ENCODE measurements at places on chromosomes 6 and 20.

DNA sequence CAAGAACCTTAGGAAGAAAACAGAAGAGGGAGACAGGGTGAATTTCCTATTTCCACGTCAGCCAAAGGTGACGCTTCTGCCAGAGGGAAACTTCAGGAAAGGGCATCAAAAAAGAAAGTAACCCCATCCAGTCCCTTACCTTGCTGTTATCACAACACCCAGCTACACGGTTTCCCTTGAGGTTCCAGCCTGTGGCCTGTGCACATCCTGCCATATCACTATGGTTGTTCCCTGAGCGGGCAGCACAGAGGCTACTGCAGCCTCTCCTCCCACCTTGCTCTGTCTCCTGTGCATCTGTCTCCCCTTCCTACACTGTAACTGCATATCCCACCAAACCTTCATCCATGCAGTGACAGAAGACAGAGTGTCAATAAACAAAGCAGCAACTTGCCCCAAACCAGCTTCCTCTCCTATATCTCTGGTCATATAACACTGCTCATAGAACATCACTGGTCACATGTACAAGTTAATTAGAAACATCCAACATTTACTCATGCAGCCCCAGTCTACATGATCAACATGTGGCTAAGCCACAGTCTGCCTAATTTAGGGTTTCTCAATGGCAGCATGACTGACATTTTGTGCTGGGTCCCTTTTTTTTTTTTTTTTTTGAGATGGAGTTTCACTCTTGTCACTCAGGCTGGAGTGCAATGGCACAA, 54.7 kb downstream of the GFOD1 start:
- no peak for DNase-seq

GRCh38 chr6:36616893-36617521, 22.8 kb downstream of the SRSF3 start:
- DNase-seq: no peak

DNA sequence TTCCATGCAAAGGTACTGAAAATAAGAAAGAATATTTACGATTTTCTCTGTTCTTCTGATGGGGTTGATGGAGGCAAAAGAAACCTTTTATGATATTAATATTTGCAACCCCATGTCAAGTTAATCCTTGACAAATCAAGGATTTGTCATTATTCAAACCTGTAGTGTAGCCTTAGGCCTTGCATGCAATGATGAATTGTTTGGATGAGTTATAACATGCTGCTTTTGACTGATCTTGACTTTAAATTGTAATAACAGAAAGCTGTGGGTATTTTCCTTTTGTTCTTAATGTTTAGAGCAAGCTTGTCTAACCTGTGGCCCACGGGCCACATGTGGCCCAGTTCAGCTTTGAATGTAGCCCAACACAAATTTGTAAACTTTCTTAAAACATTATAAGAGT, 13.0 kb upstream of the BAG2 start:
- no peak for DNase-seq

GRCh38 chr6:106199998-106200397, 113.9 kb downstream of the PRDM1 start:
- no peak for DNase-seq

GRCh38 chr6:74409447-74409846, 713.4 kb downstream of the CD109 start:
- DNase-seq: no peak

GRCh38 chr6:164102693-164103092, 688.2 kb downstream of the QKI start:
- no peak for DNase-seq

DNA sequence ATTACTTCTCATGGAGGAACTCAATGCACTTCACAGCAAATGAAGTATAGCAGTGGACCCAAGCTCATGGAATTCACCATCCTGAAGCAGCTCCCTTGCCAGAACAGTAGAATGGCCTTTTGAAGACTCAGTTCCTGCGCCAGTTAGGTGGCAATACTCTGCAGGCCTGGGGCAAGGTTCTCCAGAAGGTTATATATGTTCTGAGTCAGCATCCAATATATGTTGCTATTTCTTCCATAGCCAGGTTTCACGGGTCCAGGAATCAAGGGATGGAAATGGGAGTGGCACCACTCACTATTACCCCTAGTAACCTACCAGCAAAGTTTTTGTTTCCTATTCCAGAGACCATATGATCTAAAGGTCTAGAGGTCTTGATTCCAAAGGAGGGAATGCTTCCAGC, 56.4 kb upstream of the CNKSR3 start:
- DNase-seq: no peak

- no peak for DNase-seq
Measured at GRCh38 chr6:158793432-158793831, 25.7 kb downstream of the EZR start.

DNA sequence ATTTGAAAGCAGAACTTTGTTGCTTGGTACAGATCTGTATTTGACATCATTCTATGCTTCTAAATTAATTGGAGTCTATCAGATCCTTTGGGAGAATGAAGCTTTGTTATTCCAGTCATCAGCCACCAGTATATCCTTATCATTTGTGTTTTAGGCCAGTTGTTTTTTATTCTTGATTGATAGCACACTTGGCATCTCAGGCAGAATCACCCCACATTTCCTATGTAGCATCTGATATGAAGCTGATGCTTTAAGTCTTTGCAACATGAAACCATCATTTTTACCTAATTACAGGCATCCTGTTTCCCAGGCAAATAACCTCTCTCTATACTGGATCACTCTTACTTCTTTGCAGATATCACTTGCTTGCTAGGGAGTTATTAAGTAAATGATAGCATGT, 20.7 kb upstream of the RNGTT start:
- no peak for DNase-seq

- DNase-seq: no peak
Measured at GRCh38 chr6:71386215-71386614, 97.6 kb downstream of the OGFRL1 start.

- DNase-seq: no peak
Measured at GRCh38 chr6:157768304-157768703, 54.7 kb upstream of the SNX9 start.

DNA sequence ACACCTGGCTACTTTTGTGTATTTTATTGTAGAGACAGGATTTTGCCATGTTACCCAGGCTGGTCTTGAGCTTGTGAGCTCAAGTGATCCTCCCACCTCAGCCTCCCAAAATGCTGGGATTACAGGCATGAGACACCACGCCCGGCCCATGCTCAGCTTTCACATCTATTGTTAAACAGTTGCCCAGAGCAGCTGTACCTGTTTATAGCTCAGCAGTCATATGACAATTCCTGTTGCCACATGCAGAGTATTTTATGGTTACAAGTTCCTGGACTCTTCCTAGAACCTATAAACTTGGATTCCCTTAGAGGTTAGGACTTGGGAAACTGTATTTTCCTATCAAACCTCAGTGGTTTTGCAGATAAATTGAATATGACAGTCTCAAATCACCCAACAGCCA, 188.3 kb upstream of the KCNG1 start:
- DNase-seq: no peak

DNA sequence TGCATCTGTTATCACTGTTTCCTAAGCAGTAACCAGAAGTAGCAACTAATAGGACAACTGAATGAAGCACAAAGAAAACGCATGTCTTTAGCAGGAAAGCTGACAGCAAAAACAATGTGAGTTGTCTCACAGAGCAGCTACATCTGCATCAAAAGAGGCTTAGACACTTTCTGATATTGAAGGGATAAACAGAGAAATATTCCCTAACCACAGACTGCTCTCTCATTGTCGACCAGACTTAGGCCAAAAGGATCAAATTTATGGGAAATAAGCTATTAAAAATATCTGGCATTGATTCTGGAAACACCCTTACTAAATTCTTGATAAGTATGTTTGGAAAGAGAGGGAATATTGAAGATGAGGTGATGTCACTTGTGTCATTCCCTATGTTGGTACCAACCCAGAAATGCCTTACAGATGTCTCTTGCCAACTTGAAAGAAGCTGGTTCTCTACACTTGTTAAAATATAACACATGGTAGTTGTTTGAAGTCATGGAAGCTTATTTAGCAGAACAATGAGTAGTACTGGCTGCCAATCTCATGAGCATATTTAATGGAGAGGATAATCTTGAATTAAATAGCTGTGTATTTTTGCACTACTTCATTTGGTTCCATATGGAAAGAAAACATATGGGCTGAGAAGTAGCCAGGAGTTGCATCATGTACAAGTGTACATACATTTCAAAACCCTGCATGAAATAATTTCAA, 929.3 kb upstream of the MAN1A1 start:
- DNase-seq: no peak

GRCh38 chr20:39855799-39856198, 833.2 kb downstream of the MAFB start:
- no peak for DNase-seq

DNA sequence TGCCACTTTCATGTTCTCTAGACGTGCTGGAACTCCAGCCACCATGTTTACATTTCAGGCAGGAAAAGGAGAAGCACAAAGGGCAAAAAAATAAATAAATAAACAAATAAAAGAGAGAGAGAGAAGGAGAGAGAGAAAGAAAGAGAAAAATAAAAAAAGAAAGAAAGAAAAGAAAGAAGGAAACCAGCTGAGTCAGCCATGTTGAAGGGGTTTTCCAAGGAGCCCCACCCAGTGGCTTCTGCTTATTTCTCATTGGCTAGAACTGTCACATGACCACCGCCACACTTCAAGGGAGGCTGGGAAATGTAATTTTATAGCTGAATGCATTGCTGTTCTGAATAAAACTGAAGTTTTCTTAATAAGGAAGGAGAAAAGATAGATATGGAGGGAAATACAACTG, 71.1 kb downstream of the BFSP1 start:
- DNase-seq: no peak

DNA sequence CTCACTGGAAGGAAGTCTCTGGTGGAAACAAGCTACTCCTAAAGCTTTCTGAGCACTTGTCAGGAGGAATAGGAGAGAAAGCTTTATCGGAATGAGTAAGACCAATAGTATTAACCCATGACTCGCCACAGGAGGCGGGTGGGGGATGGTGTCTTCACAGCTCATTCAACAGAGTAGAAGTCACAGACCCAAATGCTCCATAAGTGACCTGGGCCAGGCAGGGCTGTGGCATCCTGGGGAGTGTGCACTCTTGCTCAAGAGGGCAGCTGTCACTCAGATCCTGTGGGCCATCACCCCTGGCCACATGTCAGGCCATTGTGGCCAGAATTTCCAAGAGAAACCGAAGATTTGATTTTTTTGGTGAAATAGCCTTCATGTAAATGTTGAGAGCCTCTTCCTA, 116.0 kb downstream of the SYCP2 start:
- DNase-seq: no peak

- DNase-seq: no peak
Measured at GRCh38 chr6:112153926-112154607, 66.7 kb downstream of the FAM229B start.

DNA sequence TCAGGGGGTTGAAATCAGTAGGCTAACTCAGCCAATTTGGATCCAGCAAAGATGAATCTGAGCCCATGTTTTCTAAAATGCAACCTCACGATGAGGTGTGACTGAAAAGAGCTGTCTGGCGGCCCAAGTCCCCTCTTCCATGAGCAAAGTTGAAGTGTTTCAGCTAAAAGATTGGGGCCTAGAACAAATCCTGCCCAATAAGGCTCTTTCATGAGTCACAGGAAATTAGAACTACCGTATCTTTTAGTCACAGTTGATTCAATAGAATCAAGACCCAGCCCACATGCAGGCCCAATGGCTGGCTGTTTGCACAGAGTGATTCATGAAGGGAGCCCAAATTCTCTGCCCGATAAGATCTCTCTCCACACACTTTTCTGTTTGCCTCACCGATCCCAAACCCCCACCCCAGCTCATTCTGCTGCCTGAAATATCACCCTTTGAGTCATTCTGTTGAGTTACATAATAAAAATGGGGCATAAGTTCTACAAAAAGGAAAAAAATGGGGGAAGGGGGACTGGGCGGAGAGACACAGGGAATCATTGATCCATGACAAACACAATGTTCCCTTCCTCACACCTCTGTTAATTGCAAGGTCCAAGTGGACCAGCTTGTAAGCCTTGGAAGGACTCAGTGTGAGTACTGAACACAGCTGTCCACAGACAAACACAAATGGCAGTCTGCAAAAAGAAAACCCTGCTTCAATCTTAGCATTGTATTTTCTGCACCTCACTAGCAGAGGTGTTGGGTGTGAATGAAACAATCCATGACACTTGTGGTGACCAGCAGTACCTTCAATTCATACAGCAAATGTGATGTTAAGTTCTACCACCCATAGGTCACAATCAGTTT, 13.8 kb downstream of the FOXQ1 start:
- no peak for DNase-seq

- no peak for DNase-seq
Measured at GRCh38 chr6:2938004-2938631, 33.2 kb downstream of the SERPINB6 start.

DNA sequence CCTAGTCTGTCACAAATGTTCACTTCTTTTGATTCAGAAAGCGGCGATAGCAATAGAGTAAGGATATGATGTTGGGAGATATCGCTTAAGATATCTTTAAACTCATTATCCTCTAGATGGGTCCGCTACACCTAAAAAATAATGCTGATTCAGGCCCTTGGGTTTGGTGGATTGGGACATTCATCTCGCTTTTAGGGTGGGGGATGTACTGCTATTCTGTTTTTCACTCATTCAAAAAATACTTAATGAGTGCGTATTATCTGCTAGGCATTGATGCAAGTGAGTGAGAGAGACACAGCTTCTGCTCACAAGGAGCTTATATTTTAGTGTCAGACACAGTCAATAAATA, 118.3 kb upstream of the SUPT3H start:
- DNase-seq: no peak

GRCh38 chr6:2381872-2382661, 136.7 kb upstream of the GMDS start:
- DNase-seq: no peak

GRCh38 chr6:140036196-140036595, 661.7 kb upstream of the CITED2 start:
- DNase-seq: no peak

GRCh38 chr20:4840801-4841200, 119.1 kb downstream of the PRND start:
- no peak for DNase-seq

DNA sequence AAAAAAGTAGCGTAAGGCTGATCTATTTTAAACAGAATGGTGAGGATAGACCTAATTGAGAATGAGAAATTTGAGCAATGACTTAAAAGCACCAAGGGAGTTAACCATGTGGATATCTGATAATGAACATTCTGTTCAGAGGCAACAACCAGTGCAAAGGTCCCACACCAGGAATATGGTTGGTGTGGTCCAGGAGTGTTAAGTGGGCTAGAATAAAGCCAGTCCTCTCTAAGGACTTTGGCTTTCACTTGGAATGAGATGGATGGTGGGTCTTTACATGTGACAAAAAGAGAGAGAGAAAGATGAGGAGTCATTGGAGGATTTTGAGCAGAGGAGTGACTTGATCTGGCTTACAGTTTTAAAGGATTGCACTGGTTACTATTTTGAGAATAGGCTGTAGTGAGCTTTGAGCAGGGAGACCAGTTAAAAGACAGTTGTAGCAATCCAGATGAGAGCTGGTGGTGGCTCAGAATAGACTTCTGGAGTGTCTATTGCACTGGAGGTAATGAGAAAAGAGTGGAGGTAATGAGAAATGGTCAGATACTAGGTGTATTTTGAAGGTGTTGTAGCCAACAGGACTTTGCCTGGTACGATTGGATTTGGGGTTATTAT, 89.8 kb downstream of the SCAF8 start:
- DNase-seq: no peak

- DNase-seq: no peak
Measured at GRCh38 chr6:122568797-122569221, 41.4 kb upstream of the PKIB start.

All from esophagus squamous epithelium (tissue), 5 donors.